Fibroblast of lung (primary cell): ENCODE measurements at places on chromosomes 2 and 18. TPM values are rescaled to one million over a fixed set of nuclear protein-coding genes. Genes with fewer than 3 reads are reported as not detected.

DNA sequence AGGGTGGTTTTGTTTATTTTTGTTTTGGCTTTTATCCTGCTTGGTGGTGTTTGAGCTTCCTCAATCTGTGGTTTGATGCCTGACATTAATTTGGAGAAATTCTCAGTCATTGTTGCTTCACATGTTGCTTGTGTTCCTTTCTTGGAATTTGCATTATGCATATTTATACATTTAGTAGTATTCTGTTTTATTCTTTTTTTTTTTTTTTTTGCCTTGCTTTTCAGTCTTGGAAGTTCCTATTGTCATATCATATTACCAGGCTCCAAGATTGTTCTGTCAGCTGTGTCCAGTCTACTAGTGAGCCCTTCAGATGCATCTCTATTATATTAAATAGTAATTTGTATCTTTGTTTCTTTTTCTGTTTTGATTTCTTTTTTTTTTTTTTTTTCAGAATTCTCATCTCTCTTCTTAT, 77.0 kb downstream of the EPC2 start:
- H3K27ac ChIP-seq = no peak overlapping the region
- peak; percentile 14 for DNase-seq
- H3K36me3 ChIP-seq = no peaks in the 10 kb centered on the region
- H3K4me3 ChIP-seq = no peak overlapping the region
- H3K4me1 ChIP-seq = peaks cover 5% of the 10 kb centered on the region

GRCh38 chr2:241894681-241895426, 25.3 kb downstream of the RTP5 start:
- no peak overlapping the region for H3K4me3 ChIP-seq
- H3K27me3 ChIP-seq = no peaks in the 10 kb centered on the region
- DNase-seq = no peak
- H3K4me1 ChIP-seq = no peaks in the 10 kb centered on the region

- no peak overlapping the region for H3K27ac ChIP-seq
- no peak overlapping the region for H3K4me3 ChIP-seq
- no peak for DNase-seq
- no peaks in the 10 kb centered on the region for H3K4me1 ChIP-seq
- H3K36me3 ChIP-seq = no peaks in the 10 kb centered on the region
Observed at GRCh38 chr2:174516501-174517378, 29.9 kb upstream of the GPR155 start.

DNA sequence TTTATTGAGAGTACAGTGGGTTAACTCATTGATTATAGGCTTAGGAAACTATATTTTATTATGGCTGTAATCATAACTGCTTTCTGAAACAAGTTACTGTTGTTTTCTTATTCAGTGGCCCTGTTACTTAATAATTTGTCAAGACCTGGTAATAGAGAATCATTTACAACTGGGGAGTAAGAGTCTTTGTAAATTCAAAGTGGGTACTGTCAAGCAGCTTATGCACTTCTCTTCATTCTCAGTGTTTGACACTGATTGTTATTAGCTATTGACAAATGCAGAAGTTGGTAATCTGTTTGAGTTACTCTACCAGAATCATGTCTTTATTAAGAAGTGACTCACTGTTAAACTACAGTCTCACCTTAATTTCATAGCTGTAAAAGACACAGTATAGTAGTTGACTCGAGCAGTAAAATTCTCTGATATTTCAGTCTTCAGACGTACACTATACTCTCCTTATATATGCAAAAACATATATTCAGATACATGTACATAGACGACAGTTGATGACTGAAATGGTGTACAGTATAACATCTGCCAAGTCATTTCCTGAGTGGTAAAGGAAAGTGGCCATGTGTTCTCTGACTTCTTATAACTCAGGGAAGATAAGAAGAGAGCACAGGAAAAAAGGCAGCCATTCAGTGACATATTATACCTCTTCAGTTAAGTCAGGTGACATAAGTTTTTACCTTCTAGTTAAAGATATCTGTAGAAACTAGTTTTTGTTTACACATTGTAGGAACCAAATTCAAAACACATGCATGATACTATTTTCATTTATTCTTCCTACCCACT, 36.0 kb upstream of the TTC27 start:
- no peaks in the 10 kb centered on the region for H3K4me1 ChIP-seq
- no peak overlapping the region for H3K4me3 ChIP-seq
- no peak overlapping the region for H3K27ac ChIP-seq
- peak; percentile 7 for DNase-seq

- H3K27me3 ChIP-seq = no peaks in the 10 kb centered on the region
- DNase-seq = no peak
- no peak overlapping the region for H3K27ac ChIP-seq
- no peaks in the 10 kb centered on the region for H3K4me1 ChIP-seq
Observed at GRCh38 chr18:37364237-37364636, 201.4 kb downstream of the CELF4 start.

DNA sequence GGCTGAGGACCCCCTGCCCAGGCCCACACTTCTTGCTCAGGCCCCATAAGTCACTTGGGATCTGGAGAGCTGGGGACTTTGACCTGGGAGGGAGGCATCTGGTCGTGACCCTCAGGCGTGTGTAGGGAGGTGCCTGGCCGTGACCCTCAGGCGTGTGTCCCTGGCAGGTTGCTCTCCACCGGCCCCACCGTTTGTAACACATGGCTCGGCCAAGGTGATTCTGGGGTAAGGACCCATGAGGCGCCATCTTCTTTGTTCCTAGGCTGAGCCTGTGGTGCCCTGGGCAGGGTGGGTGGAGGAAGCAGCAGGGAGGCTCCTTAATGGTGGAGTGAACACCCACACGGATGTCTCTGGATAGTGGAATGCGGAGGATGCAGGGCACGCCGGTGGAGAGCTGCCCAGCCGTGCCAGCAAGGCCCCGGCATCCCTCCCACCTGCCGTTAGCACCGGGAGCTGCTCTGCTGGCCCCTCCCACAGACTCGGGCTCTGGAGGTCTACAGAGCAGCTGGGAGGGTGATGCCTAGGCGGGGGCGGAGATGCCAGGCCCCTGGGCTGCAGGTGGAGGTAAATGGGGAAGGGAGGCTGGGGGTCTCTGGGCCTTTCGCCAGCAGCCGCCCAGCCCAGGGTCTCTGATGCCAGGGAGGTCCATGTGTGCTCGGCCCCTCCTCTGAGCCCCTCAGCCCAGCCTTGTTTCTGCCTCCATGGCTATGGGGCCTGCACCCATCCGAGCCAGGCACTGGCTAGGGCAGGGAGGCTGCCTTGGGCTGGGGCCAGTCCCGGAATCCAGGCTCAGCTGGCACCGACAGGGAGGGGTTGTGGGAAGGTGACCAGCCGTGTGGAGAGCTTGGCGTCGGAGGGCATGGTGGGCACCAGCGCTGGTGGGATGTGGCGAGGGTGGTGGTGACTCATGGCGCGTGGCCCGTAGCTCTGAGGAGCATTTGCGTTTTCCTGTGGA, 1.1 kb upstream of the GAL3ST2 start:
- no peak overlapping the region for H3K4me3 ChIP-seq
- peaks cover 6% of the 10 kb centered on the region for H3K4me1 ChIP-seq
- no peak for DNase-seq
- no peaks in the 10 kb centered on the region for H3K27me3 ChIP-seq

DNA sequence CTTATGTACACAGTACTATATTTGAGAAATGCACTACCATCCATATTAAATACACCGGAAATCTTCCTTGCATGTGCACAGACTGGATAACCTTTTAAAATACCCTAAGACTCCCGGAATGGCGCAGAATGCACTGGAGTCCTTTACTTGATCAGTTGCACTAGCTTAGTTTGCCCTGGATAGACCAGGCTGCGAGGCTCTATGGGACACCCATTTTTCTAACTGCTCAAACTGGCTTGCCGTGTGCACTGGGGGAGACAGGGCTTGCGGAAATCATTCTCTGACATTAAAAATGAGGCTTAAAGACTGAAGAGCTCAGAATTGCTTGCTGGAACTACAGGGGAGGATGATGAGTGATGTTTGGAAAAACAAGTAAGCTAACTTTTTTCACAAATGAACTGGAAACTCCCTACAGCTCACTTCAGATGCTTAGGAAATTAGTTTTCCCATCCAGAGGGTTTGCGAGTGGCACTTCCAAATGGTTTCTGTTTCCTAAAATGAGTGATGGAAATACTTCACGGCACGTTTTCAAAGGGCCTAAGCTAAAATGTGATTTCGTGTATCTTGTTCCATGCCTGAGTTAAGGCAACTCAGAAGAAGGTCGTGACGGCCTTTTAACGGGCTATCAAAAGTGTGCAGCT, 2.7 kb downstream of the NCK2 start:
- peaks cover 17% of the 10 kb centered on the region for H3K4me1 ChIP-seq
- DNase-seq = no peak
- no peaks in the 10 kb centered on the region for H3K36me3 ChIP-seq
- no peak overlapping the region for H3K4me3 ChIP-seq
- peaks cover 2% of the 10 kb centered on the region for H3K27me3 ChIP-seq
- H3K27ac ChIP-seq = peak overlapping the region; percentile 34

- peak; percentile 86 for DNase-seq
- peaks cover 7% of the 10 kb centered on the region for H3K4me1 ChIP-seq
- no peak overlapping the region for H3K4me3 ChIP-seq
- no peaks in the 10 kb centered on the region for H3K36me3 ChIP-seq
Observed at GRCh38 chr2:85712849-85713612, 18.9 kb downstream of the GNLY start.

DNA sequence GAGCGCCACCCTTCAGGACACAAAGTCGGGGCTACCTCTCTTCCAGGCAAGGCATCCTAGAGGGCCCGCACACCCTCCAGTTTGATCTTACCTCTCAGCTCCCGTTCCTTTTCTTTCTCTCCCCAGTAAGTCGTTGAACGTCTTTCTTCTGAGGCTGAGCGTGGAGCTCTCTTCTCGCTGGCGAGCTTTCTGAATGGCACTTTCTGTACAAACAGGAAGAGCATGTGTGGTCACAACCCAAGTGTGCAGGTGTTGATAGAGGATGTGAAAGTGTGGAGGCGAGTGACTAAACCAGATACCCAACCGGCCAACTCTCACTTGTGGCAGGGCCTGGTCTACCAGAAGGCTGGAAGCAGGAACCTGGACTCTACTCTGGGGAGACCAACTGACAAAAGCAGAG, at the start of gene AFF3:
TSS of gene AFF3 (minus strand) at position 198 of the 400 bp plus-strand sequence. CDS start 38,136 bp downstream, outside the sequence.
- H3K4me1 ChIP-seq = no peaks in the 10 kb centered on the region
- H3K27me3 ChIP-seq = no peaks in the 10 kb centered on the region
- DNase-seq = no peak
- H3K36me3 ChIP-seq = no peaks in the 10 kb centered on the region
- H3K4me3 ChIP-seq = no peak within 1 kb of the TSS

GRCh38 chr2:45643095-45643494, 8.4 kb upstream of the PRKCE start:
- DNase-seq = peak; percentile 6
- H3K27me3 ChIP-seq = peaks cover 7% of the 10 kb centered on the region
- H3K27ac ChIP-seq = peak overlapping the region; percentile 47
- H3K4me1 ChIP-seq = no peaks in the 10 kb centered on the region
- no peaks in the 10 kb centered on the region for H3K36me3 ChIP-seq

- peaks cover 8% of the 10 kb centered on the region for H3K4me1 ChIP-seq
- H3K4me3 ChIP-seq = no peak overlapping the region
- no peaks in the 10 kb centered on the region for H3K27me3 ChIP-seq
- no peaks in the 10 kb centered on the region for H3K36me3 ChIP-seq
- H3K27ac ChIP-seq = no peak overlapping the region
Observed at GRCh38 chr2:181111059-181111458, 130.7 kb downstream of the UBE2E3 start.

DNA sequence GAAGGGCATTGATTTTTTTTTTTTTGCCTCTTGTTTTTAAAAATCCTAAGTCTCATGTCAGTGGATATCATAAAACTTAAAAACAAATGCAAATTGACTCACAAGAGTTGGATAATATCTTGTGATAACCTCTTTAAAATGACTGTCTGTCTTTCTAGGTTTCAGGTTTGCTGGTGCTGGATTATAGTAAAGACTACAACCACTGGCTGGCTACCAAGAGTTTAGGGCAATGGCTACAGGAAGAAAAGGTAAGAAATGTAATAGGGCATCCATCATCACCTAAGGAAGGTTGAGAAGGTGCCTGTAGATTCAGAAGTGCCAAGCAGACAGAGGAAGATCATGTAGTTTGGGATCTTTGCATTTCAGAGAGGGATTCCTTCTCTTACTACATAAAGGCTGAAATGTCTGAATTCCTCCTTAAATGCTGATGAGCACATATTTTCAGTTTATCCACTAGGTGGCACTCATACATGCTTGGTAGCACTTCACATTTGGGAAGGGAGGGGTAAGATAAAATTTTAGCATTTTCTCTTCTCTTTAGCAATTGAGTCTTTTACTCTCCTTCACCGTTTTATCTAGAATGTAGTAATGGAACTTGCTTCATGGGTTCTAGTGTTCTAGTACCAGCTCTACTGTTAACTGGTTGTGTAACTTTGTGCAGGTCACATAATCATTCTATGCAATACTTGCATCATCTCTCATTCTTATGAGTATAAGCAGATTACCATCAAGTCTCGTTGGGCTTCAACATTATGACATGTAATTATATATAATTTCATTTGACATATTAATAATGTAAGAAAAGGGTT, 21.1 kb downstream of the CPS1 start:
- no peaks in the 10 kb centered on the region for H3K4me1 ChIP-seq
- no peaks in the 10 kb centered on the region for H3K27me3 ChIP-seq
- no peak overlapping the region for H3K27ac ChIP-seq
- peak; percentile 45 for DNase-seq
- no peak overlapping the region for H3K4me3 ChIP-seq

DNA sequence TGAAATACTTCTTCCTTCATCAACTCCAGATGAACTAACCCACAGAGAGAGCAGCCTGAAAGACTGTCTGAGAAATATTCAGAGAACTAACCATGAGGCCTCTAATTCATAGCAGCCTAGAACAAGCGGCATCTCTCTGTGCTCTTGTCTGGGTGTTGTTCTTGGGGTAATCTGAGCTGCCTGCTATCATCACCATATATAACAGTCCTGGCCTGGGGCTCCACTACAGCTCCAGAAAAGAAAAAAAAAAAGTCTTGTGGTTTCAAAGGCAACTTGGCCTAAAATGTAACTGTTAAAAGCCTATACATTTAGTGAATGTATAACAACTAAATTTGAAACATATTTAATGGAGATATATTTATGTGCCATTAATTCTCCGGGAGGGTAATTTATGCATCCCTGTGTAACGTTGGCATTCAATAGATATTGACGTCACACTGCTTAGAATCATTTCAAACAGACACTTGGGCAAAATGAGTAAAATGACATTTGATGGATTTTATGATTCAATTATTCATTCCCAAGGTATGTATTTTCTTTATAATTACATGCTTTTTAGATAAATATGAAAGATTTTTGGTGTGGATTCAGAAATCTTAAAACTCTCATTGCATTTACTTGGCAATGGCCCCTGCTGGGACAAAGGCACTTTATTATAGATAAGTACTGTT, 294.3 kb downstream of the HRH4 start:
- no peak overlapping the region for H3K27ac ChIP-seq
- H3K4me3 ChIP-seq = no peak overlapping the region
- no peaks in the 10 kb centered on the region for H3K36me3 ChIP-seq
- H3K4me1 ChIP-seq = no peaks in the 10 kb centered on the region
- no peaks in the 10 kb centered on the region for H3K27me3 ChIP-seq

- DNase-seq = no peak
- H3K27ac ChIP-seq = no peak overlapping the region
- no peaks in the 10 kb centered on the region for H3K4me1 ChIP-seq
- H3K27me3 ChIP-seq = peaks cover 6% of the 10 kb centered on the region
Observed at GRCh38 chr2:105649534-105649933, 95.2 kb upstream of the NCK2 start.

IL36A gene
- not detected in 2 replicates for total RNA-seq

LAMA1 gene
- total RNA-seq = 5.8 and 24.9 TPM in 2 replicates

LINC00305 gene
- total RNA-seq = not detected in 2 replicates

IL1RL1 gene
- total RNA-seq = 0.50 and 4.6 TPM in 2 replicates

KCNG3 gene
- under 0.01 TPM in 1 of 2 replicates, not detected in the other for total RNA-seq
